ENCODE measurements at places on chromosomes 2 and 18.

GRCh38 chr2:62412347-62412742 is 93.7 kb downstream of the TMEM17 start:
- no peak for DNase-seq

DNA sequence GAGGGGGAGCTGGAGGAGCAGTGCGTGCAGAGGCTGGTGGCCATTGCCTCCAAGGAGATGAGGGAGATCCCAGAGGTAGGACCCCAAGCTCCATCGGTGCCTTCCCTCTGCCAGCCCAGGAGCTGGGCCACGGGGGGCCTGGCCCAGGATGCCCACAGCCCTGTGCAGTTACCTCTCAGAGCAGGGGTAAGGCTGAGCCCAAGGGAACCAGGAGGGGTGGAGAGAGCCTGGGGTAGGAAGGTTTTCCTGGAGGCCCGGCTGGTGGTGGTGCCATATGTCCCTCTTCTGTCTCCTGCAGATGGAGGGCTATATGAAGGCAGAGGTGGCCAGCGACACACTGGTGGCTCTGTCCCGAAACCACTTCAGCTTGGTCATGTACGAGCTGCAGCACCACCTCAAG is 11.4 kb downstream of the MROH2A start:
- DNase-seq, result no peak

DNA sequence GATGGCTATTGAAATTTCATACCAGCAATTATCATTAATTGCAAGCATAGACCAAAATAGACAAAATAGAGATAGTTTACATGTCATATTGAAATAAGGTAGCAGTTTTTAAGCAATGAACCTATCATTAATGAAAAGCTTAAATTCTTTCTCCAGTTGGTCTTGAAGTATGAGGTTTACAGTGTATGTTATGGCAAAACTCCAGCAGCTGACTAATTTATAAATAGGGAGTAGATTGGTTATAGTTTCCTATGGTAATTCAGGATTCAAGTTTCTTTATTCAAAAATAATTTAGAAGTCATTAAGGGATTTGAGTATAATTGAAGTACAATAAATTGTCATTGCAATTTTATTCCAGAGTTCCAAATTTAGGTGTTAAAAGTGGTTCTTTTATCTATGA is 69.6 kb upstream of the COL5A2 start:
- DNase-seq, result no peak

- no peak for DNase-seq
These were observed 35.1 kb upstream of the MAPRE2 start for GRCh38 chr18:35005963-35006577.

Measured in T follicular helper cell (primary cell).